8988T (cell line): ENCODE measurements at places on chromosomes 13 and 19.

- no peak for DNase-seq
These were observed 14.5 kb upstream of the RAB20 start for GRCh38 chr13:110576070-110576394.

DNA sequence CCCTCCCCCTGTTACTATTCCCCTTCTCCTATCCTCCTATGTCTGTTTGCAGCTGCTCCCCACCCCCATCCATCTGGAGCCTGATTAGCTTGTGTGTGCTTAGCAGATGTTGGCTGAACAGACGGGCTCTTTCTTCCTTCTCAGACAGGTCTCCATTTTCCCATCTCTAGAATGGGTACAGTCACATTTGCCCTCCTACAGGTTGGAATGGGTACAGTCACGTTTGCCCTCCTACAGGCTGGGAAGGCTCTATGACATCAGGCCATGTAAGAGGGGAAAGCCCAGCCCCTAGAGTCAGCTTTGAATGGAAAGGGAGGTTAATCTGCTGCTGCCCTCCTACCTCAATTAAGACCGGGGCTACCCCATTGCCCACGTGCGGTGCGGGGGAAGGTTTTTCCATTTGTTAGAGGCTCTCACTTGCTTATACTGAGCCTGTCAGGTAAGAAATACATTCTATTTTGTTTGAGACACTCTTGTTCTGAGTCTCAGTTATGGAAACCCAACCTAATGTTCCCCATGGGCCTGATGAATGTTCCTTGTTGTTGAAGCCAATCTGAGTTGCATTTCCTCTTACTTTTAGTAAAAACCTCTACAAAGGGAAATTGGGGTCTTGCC lies 2.2 kb upstream of the CLEC17A start:
- DNase-seq = no peak

DNA sequence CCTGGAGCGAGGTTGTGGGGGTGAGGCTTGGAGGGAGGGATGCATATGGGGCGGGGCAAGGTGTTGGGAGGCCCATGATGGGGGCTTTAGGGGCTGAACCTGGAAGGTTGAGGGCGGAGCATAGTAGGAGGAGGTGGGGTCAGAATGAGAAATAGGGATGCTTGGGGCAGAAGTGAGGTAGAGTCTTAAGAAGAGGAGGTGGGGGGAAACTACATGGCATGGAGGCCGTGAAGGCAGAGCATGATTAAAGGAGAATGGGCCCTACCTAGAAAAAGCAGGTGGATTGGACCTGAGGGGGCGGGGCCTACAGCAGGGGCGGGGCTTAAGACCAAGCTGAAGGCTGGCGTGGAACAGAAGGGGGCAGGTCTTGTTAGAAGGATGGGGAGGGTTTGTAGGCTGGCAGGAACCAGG lies 799 bp downstream of the NR1H2 start:
- no peak for DNase-seq

GRCh38 chr19:35066691-35067563 lies 25.4 kb downstream of the HPN start:
- DNase-seq = peak; percentile 91

GRCh38 chr19:8811315-8812172 lies 20.6 kb downstream of the ZNF558 start:
- no peak for DNase-seq

DNA sequence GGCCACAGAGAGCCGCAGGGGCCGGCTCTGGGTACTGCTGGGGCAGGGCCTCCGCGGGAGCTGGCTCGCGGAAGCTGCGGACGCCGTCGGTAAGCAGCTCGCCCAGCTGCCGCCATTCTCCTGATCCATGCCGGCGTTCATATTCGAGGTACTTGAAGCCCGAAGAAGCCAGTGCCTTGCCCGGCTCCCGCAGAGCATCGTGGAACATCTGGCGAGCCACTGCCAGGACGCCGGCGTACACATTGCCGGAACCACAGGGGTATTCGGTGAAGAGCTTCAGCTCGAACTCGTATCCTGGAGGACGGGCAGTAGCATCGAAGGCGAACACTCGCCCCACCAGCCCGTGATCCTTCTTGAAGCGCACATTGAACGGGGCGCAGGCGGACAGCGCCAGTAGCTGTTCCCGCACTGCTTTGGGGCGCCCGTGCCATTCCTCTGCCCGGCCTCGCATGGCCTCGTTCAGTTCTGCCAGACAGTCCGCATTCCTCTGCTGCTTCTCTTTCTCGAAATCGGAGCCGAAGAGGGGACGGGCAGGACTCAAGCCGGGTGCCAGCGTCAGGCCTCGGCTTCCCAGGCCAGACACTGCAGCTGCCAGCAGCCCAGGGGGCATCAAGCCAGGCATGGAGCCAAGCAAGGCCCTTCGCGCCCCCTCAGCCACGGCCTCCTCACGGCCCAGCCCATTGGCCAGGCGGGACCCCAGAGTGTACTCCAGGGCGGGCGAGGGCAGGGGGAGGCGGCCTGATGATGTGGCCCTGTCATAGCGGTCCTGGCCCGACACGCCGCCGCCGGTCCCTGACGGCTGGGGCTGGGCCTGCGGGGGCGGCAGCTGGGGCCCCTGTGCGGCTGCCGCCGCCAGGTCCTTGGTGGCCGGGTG lies 1.0 kb downstream of the IRF2BP1 start:
- DNase-seq = peak; percentile 2

GRCh38 chr13:32501064-32501463 lies 37.5 kb downstream of the N4BP2L2 start:
- no peak for DNase-seq
